Breast epithelium (tissue), 4 donors: ENCODE measurements at places on chromosomes 1 and 21.
A peak's percentile ranks its signal among the peaks of the same experiment; 100 is the strongest.

DNA sequence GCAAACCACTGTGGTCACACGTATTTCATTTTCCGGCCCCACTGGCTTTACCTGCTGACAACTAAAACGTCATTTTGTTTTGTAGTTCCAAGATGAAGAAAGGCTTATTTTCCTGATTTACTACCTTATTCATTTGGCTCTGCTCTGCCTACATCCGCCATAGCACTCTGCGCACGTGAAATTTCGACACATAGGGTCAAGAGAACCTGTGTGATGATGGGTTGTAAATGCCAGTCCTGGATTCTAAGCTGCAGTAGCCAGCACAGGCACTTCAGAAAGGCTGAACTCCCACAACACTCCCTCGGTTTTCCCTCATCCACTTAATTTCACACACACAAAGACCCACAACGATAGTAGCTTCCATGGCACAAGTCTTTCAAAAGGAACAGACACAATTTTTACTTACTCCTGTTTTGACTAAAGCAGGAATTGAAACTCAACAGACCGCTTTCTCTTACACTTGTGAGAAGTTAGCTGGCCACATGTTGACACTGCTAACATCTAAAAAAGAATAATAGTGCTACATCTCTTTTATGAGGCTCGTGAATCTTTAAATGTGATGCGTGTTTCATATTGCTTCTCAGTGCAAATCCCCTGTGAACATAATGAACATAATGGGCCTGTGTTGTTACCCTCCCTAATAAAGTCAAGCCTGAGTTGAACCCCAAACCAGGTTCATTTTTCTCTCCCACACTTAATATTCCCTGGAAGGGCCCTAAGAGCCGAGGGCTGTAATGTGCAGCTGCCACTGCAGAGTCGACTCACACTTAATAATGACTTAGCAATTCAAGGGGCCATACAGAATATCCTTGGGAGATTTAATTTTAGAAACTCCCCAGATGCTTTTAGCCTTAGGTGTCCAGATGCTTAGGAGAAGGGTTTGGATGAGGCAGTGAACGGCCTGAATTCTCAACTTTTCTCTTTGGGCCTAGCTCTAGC, 1.5 kb upstream of the RUNX1 start:
- H3K4me3 ChIP-seq = no peak overlapping the region
- no peak for DNase-seq
- peaks cover 6% of the 10 kb centered on the region for H3K4me1 ChIP-seq
- peak overlapping the region; percentile 44 for H3K27ac ChIP-seq
- no peaks in the 10 kb centered on the region for H3K27me3 ChIP-seq
- no peaks in the 10 kb centered on the region for H3K36me3 ChIP-seq

- no peaks in the 10 kb centered on the region for H3K36me3 ChIP-seq
- no peaks in the 10 kb centered on the region for H3K4me1 ChIP-seq
- no peak overlapping the region for H3K27ac ChIP-seq
- DNase-seq = no peak
Measured at GRCh38 chr1:3340548-3341235, 113.8 kb upstream of the ARHGEF16 start.

- no peak overlapping the region for H3K4me3 ChIP-seq
- H3K36me3 ChIP-seq = no peaks in the 10 kb centered on the region
- H3K27me3 ChIP-seq = no peaks in the 10 kb centered on the region
- no peak overlapping the region for H3K27ac ChIP-seq
Measured at GRCh38 chr1:234734869-234735268, 124.9 kb upstream of the IRF2BP2 start.

GRCh38 chr1:236670060-236670459, 16.2 kb upstream of the ACTN2 start:
- H3K4me3 ChIP-seq = no peak overlapping the region
- H3K36me3 ChIP-seq = no peaks in the 10 kb centered on the region
- no peak for DNase-seq
- no peaks in the 10 kb centered on the region for H3K27me3 ChIP-seq

GRCh38 chr1:32946413-32946812, 18.2 kb downstream of the RNF19B start:
- no peak overlapping the region for H3K27ac ChIP-seq
- H3K27me3 ChIP-seq = no peaks in the 10 kb centered on the region
- peaks cover 4% of the 10 kb centered on the region for H3K36me3 ChIP-seq
- DNase-seq = no peak

- no peaks in the 10 kb centered on the region for H3K27me3 ChIP-seq
- H3K27ac ChIP-seq = no peak overlapping the region
- no peak for DNase-seq
- H3K4me1 ChIP-seq = no peaks in the 10 kb centered on the region
Measured at GRCh38 chr1:77824079-77824478, 44.6 kb downstream of the MIGA1 start.

DNA sequence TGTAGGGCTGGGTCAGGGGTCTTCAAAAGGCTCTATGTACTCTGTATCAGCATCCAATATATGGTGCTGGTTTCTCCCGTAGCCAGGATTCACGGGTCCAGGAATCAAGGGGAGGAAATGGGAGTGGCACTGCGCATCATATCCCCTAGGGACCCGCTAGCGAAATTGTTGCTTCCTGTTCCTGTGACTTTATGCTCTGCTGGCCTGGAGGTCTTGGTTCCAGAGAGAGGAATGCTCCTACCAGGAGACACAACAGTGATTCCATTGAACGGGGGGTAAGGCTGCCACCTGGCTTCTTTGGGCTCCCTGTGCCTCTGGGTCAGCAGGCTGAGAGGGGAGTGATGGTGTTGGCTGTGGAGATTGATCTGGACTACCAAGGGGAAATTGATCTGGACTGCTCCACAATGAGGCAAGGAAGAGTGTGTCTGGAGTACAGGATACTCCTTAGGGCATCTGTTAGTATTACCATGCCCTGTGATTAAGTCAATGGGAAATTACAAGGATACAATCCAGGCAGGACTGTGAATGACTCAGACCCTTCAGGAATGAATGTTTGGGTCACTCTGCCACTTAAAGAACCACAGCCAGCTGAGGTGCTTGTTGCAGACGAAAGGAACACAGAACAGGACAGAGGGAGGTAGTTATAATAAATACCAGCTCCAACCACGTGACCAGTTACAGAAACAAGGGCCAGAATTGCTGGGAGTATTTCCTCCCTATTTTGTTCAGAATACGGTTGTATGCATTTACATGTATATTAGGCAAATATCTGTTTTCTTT, 10.2 kb downstream of the SPSB1 start:
- no peak overlapping the region for H3K4me3 ChIP-seq
- H3K36me3 ChIP-seq = no peaks in the 10 kb centered on the region
- H3K4me1 ChIP-seq = peaks cover 11% of the 10 kb centered on the region
- DNase-seq = peak; percentile 74
- peak overlapping the region; percentile 91 for H3K27ac ChIP-seq
- no peaks in the 10 kb centered on the region for H3K27me3 ChIP-seq

DNA sequence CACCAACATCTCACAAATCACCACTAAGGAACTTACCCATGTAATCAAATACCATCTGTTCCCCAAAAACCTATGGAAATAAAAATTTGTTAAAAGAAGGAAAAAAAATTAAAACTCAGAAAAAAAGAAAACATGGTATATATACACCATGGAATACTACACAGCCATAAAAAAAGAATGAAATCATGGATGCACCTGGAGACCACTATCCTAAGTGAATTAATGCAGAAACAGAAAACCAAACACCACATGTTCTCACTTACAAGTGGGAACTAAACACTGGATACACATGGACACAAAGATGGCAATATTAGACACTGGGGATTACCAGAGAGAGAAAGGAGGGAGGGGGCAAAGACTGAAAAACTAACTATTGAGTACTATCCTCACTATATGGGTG, 50.4 kb downstream of the ZSWIM5 start:
- no peaks in the 10 kb centered on the region for H3K27me3 ChIP-seq
- H3K27ac ChIP-seq = no peak overlapping the region
- no peaks in the 10 kb centered on the region for H3K36me3 ChIP-seq
- no peaks in the 10 kb centered on the region for H3K4me1 ChIP-seq
- no peak for DNase-seq
